ENCODE measurements at places on chromosomes 2 and 18.

- no peak for DNase-seq
Observed at GRCh38 chr2:16365366-16365765, 300.3 kb downstream of the CYRIA start.

GRCh38 chr2:108533832-108534583 lies at the start of gene LIMS1:
LIMS1 (plus strand) TSS chr2:108534470; CDS start chr2:108534563, 93 bp downstream.
- peak; percentile 93 for DNase-seq

DNA sequence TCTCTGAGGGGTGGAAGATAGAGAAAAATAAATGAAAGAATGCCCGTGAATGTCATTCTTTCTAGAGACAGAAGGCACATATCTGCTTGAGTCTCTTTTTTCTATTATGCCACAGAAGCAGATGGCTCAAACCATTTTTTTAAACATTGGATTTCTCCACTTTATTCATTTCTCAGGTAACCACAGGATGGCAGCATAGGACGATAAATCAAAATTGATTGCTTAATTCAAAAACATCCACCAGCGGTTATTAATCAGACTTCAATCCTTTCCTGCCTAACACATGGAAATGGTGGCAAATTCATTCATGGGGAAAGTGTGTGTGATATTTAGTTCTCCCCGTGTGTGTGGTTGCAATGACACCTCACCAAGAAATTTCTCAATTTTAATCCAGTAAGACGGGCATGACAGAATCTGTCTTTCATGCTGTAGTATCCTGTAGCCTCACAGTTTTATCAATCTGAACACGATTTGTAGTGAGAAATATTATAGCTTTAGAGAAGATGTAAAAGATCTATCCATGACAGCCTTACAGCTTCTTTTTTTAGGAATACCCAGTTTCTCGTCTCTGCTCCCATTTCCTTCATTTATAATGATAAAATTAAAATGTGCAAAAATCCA lies 72.2 kb downstream of the DSC3 start:
- DNase-seq: no peak

DNA sequence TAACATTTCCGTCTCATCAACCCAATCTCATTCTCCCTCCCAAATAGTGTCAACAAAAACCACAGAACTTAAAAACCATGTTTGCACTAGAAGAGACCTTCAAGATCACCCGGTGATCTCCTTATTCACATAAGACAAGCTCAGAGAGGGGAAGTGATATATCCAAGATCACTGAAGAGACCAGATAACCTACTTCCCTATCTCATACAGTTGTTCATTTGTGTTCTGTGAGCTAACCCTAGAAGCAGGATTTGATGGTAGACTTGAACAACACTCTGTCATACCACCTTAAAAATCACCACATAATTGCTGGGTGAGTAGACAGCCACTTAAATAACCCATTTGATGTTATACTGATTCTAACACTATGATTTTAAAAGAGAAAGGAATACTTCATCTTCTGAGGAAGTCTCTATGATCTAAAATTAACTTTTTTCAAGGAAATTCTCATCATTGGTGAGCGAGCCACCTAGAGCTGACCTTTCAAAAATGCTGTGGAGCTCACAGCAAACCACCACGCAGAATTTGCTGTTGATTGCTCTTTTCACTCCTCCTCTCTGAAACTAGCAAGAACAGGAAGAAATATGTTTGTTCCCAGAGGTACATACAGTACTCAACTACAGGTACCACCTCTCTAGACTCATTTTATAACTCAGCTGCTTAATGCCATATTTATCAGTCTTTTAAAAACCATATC lies 15.1 kb downstream of the AAK1 start:
- DNase-seq: peak; percentile 59

DNA sequence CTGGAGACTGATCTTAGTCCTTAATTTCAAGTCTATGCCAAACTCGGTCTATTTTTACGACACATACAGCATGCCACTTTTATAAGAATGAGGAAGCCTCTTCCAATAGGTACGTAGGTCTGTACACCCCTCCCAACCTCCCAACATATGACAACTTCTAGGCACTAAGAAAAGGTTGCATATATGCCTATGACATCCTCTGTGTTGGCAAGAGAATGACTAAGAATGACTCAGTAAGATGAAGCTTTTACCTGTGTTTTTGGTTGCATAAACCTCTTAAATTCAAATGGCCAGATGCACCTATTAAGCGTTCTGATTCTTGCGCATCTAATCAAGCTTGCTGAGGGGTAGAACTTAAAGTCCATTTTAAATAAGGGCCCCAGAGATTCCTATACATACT lies 586.4 kb upstream of the ZEB2 start:
- DNase-seq: no peak

DNA sequence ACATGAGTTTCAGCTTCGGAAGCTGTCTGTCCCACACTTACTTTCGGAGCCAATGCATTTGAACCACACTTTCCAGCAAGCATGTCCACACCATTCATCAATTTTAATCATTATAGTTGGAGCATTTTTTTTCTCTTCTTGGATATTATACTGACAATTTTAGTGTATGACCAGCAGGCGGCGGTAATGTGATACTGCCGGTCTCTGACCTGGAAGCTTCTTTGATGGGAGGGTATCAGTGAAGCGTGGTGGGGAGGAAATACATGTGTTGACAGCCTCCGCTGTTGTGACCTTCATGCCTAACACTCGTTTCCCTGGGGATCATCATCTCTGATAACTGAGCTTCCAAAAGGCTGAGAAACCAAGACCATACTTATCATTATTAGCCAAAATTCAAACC lies 231.7 kb downstream of the GBX2 start:
- DNase-seq: peak; percentile 49

GRCh38 chr18:76771192-76771799 lies 51.1 kb upstream of the ZNF236 start:
- no peak for DNase-seq

Measured in activated CD8-positive, alpha-beta memory T cell treated with anti-CD3 and anti-CD28 coated beads for 24 hours (primary cell).